HL-60 (cell line): ENCODE measurements at places on chromosomes 1 and 21.
A peak's percentile ranks its signal among the peaks of the same experiment; 100 is the strongest.

- DNase-seq, result no peak
These were observed 3.4 kb upstream of the GPR25 start for GRCh38 chr1:200869376-200869752.

- no peak for DNase-seq
These were observed 19.4 kb upstream of the ZNF281 start for GRCh38 chr1:200429221-200429751.

DNA sequence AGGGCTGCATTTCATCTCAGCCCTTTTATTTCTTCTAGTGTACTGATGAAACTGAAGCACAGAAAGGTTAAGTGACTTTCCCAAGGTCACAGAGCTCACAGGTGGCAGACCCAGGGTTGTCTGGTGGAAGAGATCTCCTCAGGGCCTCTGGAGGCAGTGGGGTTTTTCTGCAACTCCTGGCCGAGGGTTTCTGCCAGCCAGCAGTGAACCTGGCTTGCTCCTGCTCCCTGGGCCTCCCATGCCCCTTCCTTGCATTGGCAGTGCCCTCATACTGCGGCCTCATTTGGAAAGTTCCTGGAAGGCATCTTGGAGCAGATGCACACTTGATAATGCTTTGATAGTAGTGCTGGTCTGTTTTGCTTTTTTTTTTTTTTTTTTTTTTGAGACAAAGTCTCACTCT is 7.7 kb downstream of the GALNT2 start:
- DNase-seq, result no peak

DNA sequence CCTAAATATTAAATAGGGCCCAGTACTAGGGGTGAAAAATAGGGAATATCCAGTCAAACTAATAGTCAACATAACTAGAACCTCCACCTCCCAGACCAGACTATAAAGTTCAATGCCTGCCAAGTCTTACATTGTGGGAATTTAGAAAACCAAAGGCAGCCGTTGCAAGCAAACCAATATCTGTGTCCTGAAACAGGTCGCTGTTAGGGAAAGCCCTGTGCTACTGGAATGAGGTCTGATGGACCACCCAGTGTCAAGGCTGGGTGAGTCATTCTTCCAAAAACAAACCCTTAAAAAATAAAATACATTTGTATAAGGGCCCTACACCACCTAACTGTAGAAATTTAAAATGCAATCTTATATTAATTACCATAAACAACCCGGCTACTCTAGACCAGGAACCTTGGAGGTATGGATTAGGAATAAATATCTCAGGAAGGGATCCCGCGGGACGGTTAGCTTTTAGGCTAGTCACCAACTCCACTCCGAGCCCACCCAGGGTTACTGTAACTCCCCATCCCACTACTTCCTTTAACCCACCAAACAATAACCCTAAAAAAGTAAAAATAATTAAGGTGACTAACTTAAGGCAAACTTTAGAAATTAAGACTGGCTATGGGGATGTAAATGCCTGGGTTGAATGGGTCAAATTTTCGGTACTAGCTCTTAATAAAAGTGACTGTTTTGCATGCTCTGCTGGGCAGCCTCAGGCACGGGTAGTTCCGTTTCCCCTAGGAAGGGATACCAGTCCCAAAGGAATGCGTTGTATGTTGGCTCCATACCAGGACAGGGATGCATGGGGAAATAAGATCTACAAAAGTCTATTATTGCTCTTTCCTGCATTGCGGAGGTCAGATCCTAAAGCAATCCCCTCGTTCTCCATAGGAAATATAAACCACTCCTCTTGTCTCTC is 65.4 kb upstream of the TLR5 start:
- DNase-seq, result no peak

DNA sequence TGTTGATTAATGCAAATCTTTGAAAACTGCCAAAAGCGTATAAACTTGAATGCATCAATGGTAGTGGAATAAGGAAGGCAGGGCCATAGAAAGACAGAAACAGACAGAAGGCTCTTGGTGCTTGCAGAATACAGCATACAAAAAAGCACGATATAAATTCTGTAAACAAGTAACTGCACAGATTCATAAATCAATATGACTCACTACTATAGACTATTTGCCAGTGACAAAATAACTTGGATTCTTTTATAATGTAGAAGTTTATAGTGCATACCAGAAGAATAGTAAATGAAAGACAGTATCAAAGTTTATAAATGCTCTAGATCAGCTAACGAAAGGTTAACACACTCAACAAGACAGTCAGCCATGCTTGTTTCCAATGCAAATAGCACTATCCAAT is 349.6 kb downstream of the PTBP2 start:
- DNase-seq, result no peak

DNA sequence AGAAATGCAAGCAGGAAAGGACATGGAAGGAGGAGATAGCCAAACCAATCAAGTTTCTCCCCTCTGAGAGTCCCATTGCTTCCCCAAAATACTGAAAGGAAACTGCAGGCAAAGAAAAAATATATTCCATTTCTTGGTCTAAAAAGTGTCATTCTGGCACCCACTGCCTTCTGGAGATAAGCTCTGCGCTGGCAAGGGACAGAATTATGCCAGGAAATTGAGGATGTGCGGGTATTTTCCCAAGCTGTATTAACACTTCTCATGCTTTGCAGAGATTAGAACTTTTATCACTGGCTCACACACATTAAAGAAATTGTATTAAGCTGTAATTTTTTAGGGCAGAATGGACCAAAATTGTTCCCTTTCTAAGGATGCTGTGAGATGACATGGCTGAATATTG is 381.2 kb upstream of the DUSP10 start:
- no peak for DNase-seq

- no peak for DNase-seq
These were observed 4.5 kb downstream of the ASCL5 start for GRCh38 chr1:201122321-201122957.

DNA sequence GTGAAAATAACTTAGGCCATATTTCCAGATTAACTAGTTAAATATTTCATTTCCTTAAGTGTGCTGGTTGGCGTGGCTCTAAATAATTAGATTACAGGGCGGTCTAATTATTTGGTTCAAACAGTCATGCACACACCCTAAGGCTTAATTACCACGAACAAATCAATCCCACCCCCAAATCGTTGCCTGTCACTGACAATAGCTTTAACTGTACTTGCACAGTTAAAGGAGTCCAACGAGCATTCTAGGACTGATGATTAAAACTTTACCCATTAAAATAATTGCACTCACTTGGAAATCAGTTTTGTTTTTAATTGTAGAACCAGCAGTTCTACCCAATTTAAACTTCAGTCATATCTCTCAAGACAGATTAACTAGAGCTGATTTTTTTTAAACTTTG is 1.5 kb upstream of the POU2F1 start:
- no peak for DNase-seq

DNA sequence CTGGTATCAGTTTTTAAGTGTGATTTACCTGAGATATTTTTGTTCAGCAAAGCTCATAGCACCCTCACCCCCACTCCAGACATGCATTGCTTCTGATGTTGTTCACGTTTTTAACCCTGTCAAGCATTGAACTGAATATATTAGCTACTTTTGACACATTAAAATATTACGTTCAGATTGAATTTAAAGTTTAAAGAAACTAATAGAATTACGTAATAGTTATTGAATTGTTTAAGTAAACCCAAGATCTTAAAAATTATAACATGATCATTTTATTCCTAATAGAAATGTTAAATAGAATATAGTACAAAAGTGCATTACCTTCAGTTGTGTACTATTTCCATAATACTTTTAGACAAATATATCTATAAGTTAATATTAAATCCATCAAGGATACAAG is 18.9 kb downstream of the GLRX2 start:
- DNase-seq, result no peak

DNA sequence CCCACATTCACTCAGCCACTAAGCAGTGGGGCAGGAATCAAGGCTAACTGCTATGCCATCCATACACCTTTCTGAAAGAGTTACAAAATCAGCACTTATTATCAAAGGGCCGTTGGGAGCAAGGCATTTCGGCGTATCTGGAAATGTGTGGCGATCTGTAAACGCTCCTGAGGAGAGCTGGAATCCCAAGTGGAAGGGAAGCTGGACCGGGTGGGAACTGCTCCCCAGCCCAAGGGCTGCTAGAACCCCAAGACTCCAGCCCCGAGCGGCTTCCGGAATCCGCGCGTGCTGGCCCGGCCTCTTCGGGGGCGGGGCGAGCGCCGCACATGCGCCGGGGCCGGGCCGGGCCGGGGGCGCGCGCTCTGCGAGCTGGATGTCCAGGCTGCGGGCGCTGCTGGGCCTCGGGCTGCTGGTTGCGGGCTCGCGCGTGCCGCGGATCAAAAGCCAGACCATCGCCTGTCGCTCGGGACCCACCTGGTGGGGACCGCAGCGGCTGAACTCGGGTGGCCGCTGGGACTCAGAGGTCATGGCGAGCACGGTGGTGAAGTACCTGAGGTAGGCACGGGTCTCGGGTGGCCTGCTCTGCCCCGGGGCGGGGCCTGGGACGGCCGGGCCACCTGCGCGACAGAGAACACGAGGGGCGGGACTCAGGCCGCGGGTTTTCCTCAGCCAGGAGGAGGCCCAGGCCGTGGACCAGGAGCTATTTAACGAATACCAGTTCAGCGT is at the start of gene NAXE:
NAXE (plus strand) TSS at position 345 of the 726 bp plus-strand sequence; CDS start at position 374, 29 bp downstream.
- peak; percentile 78 for DNase-seq

DNA sequence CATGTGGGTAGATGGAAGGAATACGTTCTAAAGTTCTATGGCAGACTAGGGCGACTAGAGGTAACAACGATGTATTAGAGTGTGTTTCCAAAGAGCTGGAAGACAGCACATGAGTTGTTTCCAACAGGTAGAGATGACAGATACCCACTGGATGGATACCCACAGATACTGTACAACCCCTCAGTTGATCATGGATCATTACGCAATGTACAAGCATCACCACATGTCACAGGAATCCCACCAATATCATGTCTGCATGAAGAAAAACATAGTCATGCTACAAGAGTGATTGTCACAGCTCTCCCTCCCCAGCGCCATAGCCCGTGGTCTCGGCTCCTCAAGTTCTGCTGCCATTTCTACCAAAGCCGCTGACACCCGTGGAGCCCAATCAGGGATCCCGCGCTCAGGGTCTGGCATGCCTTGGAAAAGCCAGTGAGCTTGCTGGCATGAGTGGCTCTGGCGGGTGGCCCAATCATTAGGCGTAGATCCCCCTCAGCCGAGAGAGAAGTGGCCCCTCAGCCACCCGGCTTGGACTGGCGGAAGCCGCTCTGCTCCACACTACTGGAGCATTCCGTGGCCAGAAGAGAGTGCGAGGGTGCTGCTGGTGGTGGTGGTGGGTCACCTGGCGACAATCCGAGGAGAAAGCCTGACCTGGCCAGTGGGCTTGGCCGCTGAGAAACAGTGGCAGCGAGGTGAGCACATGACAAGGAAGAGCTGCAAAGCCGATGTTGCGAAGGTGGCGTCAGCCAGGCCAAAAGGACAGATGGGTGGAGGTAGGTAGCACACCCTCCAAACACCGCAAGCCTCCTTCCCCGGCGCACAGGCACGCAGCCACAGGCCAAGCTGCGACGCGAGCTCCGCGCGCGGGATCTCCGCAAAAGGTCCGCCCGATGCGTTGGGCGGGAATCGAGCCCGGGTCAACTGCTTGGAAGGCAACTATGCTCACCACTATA is 65.7 kb upstream of the FCGR2A start:
- DNase-seq, result peak; percentile 28

DNA sequence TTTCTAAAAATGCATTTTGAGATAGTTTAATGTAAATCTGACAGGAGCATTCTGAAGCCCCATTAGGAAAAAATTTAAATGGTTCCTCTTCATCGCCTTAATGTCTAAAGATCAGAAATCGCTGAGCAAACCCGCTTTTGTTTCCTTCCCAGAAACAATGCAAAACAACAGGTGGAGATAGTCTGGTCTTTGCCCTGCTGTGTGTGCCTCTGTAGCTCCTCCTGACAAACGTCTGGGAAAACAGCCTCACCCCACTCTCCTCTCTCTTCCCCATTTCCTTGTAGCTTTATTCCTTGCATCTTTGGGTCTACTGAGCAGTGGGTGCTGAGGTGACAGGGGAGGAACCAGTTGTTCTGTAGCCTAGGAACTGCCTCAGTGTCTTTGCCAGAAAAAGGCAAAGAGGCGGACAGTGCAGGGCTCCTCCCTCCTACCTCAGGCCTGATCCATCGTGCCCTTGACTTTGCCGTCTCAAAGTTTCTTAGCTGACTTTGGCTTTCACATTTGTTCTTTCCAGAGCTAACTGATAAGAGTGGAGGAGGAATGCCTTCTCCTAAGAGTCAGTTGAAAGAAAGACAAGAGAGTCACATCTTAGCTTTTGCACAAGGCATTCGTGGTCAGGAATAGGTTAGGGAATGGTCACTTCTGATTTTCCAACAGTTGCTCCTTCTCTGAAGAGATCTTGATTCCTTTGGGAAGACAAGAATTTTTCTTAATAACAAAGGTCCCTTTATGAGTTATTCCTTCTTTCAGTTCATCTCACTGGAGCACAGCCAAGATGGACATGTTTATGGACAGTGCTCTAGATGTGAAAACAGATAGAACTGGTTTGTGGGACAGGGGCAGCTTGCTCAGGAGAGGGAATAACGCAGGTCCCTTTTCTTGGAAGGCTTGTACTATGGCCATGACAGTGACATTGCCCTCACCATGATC is 24.9 kb downstream of the SYT11 start:
- no peak for DNase-seq

DNA sequence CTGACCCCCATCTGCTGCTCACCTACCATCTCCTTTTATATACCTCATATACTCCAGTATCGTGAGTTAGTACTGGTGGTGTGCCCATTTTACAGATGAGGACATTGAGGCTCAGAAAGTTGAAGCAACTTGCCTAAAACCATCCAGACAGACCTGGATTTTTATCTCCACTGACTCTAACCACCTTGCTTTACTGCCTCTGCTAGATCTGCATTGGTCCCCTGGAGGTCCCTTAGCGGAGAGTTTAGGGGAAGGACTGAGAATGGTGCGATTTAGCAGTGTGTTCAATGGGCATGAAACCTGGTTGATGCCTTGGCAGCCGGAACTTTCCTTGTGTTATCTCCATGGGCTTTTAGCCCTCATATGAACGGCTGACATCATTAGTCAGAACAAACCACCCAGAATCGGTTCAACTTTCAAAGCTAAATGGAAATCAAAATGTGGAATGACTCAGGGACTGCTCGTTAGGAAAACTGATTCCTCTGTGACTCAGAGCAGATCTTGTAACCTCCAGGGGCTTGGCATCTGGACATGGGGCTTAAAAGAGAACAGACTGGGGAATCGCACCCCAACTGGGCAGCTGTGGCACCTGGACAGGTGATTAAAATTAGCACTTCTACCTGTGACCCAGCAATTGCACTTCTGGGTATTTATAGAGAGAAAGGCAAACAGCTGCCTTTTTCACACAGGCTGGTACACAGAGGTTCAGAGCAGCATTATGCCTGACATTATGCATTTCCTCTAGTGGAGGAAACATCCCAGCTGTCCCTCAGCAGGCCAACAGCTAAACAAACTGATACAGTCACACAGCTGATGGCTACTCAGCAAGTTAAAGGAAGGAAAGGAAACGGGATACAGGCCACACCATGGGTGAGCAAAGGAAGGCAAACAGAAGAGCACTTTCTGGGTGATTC is 25.3 kb downstream of the TMEM51 start:
- DNase-seq, result no peak
